NCI-H748 treated with DMSO at 0.1 percent for 48 hours (cell line): ENCODE measurements at places on chromosomes 3 and 15.

DNA sequence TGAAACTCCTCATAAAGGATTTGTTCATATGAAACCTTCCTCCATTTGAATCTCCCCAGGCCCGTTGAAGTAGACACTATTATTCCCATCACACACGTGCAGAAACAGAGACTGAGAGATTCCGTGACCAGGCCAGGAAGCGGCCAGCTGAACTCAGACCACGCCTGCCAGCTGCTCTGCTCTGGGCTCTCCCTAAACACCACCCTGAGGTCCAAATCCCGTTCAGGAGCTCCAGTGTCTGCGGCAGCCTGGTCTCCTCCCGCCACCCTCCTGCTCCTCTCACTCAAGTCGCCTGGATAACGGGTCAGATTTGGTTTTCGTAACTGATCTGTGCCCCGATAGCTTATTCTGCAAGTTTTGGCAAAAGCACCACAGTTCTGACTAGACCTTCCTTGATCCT lies 53.6 kb upstream of the SNRPA1 start:
- DNase-seq, result no peak

- no peak for DNase-seq
These were observed 775 bp downstream of the C3orf33 start for GRCh38 chr3:155805204-155805801.

DNA sequence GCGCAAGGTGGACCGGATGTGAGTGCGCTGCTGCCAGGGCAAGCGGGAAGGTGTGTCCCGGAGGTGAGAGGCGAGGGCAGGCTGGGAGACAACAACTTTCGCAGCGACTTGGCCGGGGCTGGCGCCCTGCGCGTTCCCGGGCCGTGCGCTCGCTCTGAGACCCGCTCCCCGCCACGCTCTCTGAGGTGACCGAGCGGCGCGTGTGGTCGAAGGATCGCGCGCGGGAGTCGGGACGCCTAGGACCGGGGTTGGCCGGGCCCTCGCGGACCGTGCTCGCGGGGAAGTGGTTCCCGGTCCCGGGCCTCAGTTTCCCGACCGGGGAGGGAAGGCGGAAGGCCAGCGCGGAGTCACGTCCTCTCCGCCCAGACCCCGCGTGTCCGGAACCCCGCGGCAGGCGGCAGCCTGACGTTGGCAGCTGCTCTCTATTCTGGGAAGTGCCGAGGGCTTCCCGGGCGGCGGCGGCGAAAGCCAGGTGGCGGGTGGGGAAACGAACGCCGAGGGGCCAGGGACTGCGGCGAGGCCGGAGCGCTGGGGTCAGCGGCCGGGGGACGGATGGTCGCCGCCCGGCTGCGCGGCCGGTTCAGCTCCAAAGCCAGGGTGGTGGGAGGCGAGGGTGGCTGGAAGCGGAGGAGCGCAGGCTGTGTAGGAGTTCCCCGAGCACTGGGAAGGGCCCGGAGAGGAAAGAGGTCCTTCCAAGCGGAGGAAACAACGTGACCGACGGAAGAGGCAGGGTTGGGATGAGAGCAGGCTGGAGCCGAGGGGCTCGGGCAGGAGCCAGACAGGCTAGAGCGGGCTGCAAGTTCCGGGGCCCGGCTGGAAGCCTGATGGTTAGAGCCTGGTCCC lies 1.0 kb upstream of the IGF2BP2 start:
- no peak for DNase-seq

DNA sequence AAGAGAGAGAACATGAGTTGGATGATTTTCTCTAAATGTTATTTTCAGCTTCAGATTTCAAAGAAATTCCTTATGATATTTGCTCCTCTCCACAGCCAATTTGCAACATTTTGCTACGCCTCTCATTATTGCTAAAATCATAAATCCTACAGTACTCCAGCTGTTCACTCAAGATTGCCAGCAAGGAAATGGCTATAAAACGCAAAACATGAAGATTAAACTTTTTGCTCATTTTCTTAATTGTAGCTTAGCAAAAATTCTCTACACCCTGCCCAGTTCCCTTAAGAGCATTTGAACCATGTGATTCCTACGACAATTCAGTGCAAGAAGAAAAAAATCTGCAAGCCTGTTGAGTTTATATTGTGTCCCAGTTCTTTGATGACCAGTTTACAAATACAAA lies 6.8 kb downstream of the CHRNA3 start:
- DNase-seq, result no peak

DNA sequence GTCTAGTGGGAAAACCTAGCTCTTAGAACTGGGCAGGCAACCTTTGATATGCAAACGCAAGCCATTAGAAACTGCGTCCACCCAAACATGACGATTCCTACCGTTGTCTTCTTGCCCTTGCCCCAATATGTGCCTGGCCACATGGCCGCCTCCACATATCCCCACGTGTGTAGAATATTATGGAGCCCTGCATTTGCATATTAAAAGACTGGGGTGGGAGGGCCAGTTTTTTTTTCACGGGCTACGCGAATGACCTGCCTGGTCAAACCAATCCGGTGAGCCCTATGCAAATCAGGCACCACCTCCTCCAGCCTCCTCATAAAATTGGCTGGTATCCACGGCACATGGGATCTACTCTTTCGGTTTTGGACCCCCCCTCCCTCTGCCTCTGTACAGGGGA lies 381.0 kb upstream of the RGMA start:
- no peak for DNase-seq

DNA sequence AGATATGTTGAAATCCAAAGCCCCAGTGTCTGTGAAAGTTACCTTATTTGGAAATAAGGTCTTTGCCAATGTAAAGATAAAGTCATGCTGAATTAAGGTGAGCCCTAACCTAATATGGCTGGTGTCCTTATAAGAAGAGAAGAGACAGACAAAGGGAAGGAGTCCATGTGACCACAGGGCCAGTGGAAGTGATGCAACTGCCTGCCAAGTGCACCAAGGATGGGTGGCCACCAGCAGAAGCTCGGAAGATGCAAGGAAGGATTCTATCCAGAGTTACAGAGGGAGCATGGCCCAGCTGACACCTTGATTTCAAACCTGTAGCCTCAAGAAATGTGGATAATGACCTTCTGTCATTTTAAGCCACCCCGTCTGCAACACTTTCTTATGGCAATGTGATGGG lies 35.3 kb upstream of the PGPEP1L start:
- no peak for DNase-seq

GRCh38 chr3:147960786-147961185 lies 551.6 kb downstream of the ZIC1 start:
- no peak for DNase-seq

DNA sequence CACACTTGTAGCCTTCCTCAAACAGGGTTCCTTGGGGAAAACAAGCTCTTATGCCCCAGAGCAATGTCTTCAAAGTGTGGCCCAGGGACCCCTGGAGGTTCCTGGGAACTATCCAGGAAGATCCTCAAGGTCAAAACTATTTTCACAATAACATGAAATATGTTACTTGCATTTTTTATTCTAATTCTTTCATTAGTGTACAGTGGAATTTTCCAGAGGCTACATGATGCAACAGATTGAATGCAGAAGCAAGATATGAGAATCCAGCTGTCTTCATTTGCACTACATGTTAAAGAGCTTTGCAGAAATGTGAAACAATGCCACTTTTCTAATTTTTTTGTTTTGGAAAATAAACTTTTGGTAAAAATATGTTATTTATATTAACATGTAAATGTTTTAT lies 190.9 kb downstream of the SLC9A9 start:
- DNase-seq, result no peak

DNA sequence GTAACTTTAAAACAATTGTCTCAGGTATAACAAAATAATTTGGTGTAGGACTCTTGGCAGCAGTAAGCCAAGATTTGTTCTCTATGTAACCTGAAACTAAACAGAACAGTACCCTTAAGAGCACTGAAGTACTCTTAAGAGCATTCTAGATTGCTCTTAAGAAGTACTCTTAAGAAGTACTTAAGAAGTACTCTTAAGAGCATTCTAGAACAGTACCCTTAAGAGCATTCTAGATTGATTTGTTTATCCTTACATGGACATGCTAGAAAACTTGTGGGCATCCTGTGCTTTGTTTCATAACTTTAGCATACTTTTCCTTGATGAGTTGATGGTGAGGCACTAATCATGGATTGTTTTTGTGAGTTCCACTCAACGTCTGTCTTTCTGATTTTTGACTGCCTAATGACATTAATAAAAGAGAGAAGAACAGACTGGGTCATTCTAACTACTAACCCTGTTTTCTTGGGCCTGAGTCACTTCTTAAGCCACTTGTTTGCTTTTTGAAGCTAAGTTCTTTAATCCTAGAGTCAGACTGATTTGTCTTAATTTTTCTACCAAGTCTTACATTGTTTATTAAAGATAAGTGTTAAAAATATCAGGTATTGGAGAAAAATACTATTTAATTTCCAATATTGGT lies 57.2 kb upstream of the UTS2B start:
- no peak for DNase-seq

DNA sequence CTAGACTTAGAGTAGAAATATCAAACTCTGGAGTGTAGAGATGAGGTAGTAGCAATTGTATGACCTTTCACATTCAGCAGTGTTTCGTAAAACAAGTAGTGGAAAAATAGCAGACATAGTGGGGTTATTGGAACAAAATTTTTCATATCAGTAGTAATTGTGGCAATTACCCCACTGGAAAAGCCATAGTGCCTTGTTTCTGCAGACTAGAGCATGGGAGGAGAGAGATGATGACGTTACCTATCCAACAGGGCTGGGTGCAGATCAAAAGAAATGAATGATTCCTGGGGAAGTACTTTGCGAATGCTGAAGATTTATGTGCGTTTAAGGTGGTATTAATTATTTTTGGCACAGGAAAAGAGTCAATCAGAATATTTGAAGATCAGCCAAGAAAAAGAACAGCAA lies 147.0 kb upstream of the LRRFIP2 start:
- no peak for DNase-seq

DNA sequence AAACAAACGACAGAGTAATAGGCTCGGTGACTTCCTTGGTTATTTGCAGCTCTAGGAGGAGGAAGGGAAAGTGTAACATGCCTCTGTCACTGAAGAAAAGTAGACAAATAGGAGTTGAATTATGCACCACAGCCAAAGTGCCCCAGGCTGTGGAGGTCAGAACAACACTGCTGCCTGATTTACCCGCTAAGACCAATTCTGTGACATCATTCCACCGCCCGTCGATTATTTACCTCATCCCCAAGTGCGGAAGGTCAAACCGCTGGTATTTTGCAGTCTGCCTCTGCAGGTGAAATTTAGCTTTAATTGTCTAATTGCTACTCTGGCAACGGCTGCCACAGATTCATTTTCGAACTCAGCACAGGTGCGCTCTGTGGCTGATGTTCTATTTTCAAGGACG lies 106.3 kb upstream of the PRICKLE2 start:
- peak; percentile 53 for DNase-seq

- no peak for DNase-seq
These were observed 67.4 kb downstream of the SATB1 start for GRCh38 chr3:18357747-18358146.

DNA sequence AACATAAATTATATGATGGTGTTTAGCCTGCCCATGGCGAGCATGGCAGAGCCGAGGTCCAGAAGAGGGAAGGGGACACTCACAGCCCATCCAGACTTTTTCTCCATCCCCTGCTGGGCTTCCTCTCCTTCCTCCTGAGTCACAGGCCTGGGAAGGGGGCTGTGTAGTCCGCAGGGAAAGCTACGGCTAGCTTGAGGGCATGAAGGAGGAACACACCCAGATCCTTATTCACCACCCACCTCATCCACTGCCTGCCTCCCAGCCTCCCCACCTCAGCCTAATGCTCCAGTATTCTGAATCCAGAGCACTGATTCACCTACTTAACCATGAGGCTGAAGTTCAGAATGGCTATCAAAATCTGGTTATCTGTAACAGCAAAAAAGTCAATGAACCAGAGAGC lies 97.8 kb downstream of the OXNAD1 start:
- no peak for DNase-seq

- no peak for DNase-seq
These were observed 146.7 kb downstream of the NR2E3 start for GRCh38 chr15:71957026-71957425.
